Putamen (tissue), 1 donor: ENCODE measurements at places on chromosomes 2 and 18.

- DNase-seq, result no peak
Observed at GRCh38 chr2:149160701-149161217, 122.3 kb downstream of the LYPD6B start.

GRCh38 chr2:2801458-2801857 is 470.4 kb upstream of the MYT1L start:
- no peak for DNase-seq

DNA sequence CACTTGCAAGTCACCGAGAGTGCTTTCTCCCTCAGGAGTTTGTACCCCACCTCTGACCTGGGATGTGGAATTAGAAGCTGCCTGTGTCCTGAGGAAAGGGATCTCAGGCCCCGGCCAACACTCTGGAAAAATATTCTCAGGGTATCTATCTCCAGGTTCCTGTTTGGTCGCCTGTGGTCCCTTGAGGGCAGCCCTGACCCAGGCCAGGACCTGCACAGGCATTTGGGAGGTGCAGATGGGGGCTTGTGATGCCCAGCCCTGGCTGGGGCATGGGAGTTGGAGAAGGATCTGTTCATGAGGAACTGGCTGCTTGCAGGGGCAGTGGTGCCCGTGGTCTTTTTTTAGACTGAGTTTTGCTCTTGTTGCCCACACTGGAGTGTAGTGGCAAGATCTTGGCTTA is 46.3 kb downstream of the MYCN start:
- DNase-seq, result no peak

DNA sequence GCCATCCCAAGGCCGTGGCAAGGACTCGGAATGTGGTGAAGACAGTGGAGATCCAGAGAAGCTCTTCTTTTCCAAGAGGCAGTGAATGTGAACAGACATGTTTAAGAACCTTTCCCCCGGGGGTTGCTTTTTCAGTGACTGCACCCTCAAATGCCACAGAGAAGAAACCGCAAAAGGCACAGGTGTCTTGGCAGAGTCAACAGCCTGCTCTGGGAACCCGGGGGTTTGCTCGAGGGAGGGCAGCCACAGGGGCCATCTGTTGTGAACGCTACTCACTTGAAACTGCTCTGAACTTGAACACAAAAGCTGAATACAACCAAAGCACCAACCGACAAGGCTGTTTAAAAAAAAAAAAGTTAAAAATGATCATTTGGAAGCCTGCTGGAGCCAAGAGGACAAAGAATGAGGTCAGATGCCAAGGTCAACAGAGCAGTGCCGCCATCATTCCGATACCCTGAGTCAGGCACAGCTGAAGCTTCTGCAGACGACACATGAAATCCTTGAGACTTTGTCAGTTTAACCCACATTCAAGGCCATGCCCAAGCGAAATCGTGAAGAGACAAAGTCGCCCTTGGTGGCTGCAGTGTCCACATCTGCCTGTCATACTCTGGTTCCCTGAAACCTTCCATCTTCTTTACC is 47.4 kb downstream of the PSMG2 start:
- DNase-seq, result no peak

DNA sequence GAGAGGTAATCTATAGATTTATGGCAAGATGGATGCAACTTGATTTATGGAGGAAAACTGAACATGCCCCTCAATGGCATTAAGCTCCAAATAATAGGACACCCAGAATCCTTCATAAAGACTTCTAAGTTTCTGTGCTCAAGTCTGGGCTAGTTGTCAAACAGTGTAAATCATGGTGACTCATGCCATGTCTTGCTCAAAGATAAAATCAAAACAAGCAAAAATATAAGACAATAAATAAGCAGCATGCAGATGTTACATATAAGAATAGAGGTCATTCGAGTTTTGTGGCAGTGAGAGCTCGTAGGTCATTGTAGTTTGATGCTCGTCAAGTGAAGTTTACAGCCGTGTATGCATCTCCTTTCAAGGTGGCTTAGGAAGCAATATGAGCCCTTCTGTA is 403.2 kb downstream of the THSD7B start:
- DNase-seq, result no peak

- DNase-seq, result no peak
Observed at GRCh38 chr2:39202639-39203369, 41.0 kb downstream of the CDKL4 start.

- no peak for DNase-seq
Observed at GRCh38 chr2:202193881-202194353, 44.5 kb downstream of the SUMO1 start.

DNA sequence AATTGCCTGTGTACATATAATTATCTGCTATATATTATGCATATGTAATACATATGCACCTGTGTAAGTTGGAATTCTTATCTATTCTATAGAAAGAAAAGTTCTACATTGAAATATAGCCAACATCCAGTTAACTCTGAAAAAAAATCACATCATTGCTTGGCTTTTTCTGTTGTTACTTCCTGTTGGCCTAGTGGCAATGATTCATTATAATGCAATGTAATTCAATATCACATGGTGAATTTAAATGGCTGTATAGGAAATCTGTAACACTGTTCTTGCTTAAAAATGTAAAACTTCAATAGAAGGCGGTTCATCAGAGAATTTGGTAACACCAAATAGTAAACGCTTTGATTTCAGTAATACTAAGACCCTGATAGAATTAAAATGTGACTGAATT is 44.5 kb upstream of the MAP4K3 start:
- DNase-seq, result no peak

- no peak for DNase-seq
Observed at GRCh38 chr2:44843641-44844310, 97.7 kb upstream of the SIX3 start.

DNA sequence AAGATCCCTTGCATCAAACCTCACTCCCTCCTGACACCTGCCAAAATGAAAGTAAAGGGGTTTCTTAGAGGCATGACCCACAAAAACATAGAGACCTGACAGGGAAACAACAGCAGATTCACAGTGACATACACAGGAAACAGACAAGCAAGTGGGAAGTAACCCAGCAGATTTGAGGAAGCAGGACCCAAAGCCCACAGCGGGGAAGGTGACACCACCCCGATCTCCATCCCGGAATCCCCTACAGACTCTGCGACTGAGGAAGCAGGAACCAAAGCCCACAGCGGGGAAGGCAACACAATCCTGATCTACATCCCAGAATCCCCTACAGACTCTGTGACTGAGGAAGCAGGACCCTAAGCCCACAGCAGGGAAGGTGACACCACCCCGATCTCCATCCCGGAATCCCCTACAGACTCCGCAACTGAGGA is 21.6 kb downstream of the CIB4 start:
- no peak for DNase-seq

DNA sequence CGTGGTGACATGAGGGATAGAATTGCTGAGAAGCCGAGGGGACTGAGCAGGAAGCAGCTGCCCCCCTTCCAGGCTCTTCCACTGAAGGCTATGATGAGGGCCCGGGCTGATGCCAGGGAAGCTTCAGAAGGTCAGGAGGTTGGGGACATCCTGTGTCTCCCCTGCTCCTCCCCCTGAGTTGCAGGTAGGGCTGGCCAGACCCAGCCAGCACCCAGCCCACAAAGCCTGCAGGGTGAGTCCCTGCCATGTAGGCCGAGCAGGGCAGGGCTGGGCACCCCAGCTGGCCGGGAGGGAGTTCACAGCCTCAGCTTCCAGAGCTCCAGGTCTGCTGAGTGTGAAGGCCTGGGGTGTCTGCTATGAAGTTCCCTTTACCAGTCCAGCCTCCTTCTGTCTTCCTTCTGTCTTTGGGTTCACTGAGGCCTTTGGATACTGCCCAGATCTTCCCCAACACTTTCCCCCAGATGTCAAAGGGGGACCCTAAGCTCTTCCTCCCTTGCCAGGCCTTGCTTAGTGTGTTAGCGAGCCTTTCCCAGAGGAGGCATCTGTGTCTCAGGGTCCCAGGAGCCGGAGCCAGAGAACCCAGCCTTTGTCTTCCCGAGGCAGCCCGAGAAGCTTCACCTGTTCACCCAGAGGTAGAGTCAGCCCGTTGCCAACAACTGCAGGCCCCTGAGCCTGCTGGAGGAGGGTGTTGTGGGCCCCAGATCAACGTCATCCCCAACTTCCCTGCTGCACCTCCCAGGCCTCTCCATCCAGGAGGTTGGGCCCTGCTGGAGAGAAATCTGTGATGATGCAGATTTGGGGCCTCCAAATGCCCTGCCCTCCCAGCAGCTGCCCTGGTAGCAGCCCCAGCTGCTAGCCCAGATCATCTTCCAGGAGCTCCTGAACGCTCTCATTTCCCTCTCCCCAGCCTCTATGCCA is 3.6 kb upstream of the NCL start:
- no peak for DNase-seq

- DNase-seq, result no peak
Observed at GRCh38 chr2:223418131-223418530, 184.0 kb downstream of the SCG2 start.

DNA sequence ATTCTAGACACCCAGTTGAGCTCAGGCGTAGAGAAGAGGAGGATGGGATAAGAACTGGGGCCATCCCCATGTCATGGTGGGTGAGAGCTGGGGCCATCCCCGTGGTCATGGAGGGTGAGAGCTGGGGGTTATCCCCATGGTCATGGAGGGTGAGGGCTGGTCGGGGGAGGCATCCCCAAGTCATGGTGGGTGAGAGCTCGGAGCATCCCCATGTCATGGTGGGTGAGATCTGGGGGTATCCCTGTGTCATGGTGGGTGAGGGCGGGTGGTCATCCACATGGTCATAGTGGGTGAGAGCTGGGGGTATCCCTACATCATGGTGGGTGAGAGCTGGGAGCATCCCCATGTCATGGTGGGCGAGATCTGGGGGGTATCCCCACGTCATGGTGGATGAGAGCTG is 52.5 kb downstream of the IL1RL2 start:
- no peak for DNase-seq

DNA sequence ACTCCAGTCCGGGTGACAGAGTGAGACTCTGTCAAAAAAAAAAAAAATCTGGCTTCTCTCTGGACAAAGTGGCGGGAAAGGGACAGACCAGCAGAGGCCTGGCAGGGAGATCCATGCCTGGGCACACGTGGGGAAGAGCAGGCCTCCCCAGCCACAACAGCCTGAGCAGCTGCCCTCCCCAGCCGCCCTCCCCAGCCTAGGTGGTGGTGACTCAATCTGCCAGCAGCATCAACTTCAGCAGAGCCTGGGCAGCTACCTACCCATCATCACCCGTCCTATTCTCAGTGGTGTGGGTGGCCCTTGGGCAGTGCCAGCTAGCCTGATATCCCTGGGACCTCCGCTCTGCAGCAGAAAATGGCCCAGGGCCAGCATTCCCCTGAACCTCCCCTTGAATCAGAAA is 612.4 kb downstream of the FBXO15 start:
- no peak for DNase-seq

DNA sequence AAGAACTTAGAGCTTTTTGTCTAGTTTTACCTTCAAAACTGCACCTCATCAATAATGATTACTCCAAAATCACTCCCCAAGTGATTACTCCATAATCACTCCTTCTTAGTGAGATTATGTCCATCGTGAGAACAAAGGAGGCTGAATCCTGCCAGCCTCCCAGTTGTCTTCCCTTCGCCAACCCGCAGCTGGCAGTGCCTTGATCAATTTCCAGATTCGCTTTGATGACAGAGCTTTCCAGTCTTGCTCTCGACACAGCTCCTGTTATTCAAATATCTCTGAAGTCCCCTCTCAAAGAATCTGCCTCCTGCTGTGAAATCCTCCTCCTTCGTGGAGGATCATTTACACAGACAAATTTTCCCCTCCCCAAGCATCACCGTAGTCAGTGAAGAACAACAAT is 237.7 kb downstream of the EIPR1 start:
- DNase-seq, result no peak

GRCh38 chr2:239807568-239807967 is 217.6 kb downstream of the NDUFA10 start:
- DNase-seq, result no peak

DNA sequence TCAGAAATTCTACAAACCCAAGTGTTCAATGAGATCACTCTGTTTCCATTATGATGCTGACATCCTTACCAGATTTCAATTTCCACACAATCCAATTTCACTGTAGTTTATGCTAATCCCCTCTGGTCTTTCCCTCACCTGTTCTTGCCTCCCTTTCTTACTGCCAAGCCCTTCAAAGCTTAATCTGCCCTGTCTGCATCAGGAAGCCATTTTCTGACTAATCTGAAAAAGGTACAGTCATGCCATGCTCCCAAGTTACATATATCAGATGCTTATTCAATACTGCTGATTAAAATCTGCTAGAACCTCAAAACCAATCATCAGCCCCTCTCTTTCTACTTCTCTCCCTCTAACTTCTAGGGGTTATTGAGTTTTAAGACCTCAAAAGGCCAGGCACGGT is 8.9 kb downstream of the KRTCAP3 start:
- no peak for DNase-seq

DNA sequence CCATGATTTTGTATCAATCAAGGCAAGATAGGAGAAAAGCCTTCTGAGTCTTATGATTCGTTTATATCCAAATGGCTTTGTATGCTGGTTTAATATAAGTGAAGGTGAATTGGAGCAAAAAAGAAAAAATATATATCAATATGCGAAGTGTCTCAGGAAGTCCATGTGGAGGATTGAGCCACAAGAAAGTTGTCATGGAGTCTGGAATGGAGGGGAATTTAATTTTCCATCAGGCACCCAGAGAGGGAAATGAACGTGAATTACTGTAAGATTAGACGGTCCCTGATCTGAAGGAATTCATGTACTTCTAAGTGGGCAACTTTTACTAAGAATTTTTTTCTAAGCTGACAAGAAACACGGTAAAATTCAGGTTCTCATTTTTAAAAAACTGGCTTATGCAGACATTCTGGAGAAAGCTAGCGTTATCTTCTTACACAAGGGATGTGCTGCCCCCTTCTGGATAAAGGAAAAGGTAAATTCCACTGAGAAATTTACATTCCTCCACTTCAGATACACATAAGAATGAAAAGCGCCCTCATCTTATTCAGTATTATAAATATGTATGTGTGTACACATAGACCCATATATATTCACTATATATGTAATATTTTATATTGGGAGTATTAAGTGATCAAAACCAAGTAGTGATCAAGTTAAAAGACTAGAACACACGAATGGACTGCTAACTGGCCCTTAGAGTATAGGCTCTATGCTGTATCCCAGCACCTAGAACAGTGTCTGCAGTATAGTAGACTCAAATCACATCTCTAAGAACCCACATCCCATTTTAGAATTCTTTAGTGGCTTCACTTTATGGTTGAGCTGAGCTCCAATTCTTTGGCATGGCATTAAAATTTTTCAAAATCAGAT is 289.0 kb upstream of the TFPI start:
- DNase-seq, result peak; percentile 36

DNA sequence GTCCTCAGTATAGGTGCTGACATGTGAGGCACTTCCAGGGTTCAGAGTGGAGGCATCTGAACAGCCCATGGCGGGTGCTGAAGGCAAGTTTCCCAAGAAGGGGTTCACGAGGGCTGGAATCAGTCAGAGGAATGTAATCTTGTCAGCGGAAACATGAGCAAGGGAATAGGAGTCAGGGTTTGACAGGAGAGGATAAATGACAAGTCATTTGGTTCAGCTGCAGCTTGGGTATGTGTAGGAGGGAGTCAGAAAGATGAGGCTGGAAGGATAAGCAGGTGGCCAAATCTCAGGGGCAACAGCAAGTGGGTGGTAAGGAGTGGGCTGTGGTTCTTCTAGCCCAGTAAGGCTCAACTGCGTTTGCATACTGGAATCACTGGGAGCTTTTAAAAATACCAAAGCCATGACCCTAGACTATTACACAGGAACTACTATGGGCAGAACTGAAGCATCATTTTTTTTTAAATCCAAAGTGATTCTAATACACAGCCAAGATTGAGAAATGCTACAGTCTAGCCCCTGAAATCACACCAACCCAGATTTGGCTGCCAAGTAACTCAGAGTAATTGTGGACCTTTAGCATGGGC is 41.8 kb upstream of the NAB1 start:
- no peak for DNase-seq

- no peak for DNase-seq
Observed at GRCh38 chr2:143545949-143546255, 416.7 kb downstream of the ARHGAP15 start.

- DNase-seq, result no peak
Observed at GRCh38 chr2:16093639-16094529, 153.5 kb downstream of the MYCN start.
